ENCODE measurements at places on chromosomes 13 and 19. TPM values are rescaled to one million over a fixed set of nuclear protein-coding genes. Genes with fewer than 3 reads are reported as not detected.

Gene ZNF611
- 17.1 TPM for total RNA-seq

Gene BRME1
- 2.0 TPM for total RNA-seq

DNA sequence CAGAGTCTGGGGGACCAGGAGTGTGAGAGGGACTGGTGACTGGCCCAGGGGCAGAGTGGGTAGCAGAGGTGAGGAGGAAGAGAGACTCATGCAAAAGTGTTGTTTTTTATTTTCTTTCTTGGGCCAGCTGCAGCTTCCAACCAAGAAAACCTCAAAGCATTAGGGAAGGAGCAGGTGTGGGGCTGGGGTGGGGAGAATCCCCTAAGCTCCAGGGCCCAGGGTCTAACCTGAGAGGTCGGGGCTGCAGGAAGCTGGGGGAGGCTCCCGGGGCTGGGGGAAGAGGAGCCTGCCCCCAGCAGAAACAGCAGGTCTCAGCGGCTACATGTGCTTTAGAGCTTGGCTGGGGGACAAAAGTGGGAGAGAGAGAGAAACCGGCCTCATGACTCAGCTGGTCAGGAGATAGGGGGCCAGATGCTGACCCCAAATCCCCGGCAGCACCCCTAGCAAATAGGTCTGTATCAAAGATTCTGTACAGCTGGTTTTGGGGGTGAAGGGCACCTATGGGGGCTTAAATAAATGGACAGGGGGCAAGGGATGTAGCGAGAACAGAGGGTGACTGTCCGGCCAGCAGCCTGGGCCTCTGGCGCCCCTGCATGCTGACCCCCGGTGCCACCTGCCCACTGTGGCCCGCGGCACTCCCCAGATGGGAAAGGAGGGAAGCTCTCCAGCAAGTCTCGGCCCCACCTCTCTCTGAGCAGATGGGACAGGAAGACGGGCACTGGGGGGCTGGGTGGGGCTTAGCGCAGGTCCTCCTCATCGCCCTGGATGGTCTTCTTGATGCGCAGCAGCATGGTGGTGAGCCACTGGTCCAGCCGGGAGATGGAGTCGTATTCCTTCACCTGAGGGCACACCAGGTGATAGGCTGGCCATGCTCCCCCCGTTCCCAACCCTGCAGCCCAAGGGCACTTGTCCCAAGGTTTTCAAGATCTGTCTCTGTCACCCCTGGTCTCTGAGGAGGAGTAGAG, 3.8 kb upstream of the KPTN start:
- no peak for DNase-seq

- no peak for DNase-seq
Measured at GRCh38 chr13:76707360-76707759, 178.8 kb downstream of the KCTD12 start.

DNA sequence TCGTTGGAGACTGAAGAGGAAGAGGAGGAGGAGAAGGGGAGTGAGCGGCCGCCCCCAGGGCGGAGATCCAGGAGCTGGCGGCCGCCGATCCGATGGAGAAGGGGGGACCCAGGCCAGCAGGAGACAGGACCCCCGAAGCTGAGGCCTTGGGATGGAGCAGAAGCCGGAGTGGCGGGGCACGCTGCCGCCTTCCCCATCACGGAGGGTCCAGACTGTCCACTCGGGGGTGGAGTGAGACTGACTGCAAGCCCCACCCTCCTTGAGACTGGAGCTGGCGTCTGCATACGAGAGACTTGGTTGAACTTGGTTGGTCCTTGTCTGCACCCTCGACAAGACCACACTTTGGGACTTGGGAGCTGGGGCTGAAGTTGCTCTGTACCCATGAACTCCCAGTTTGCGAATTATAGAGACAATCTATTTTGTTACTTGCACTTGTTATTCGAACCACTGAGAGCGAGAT, 1.8 kb downstream of the GADD45B start:
- peak; percentile 84 for DNase-seq

- DNase-seq: no peak
Measured at GRCh38 chr13:104270731-104271130, 1204.5 kb upstream of the SLC10A2 start.
